ENCODE measurements at places on chromosomes 4 and X.

- no peak for DNase-seq
Measured at GRCh38 chr4:6309777-6310176, 40.1 kb downstream of the WFS1 start.

GRCh38 chrX:24151513-24151912, 2.0 kb downstream of the ZFX start:
- DNase-seq: no peak

DNA sequence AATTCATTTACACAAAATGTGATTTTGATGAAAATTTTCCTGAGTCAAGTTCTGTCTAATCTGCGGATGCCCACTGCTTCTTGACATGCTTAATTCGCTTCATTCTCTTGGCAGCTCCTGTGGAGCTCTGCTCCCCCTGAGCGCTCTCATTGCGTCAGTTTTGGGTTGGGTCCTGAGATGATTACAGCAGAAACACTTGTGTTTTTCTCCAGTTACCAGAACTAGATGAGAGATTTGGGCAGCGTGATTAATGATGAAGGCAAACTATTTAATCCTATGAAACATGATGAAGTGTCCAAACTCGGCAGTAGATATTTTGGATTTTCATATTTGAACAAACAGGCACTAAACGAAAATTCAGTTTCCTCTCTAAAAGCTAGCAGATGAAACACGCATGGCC, 4.2 kb upstream of the CXCL1 start:
- no peak for DNase-seq

DNA sequence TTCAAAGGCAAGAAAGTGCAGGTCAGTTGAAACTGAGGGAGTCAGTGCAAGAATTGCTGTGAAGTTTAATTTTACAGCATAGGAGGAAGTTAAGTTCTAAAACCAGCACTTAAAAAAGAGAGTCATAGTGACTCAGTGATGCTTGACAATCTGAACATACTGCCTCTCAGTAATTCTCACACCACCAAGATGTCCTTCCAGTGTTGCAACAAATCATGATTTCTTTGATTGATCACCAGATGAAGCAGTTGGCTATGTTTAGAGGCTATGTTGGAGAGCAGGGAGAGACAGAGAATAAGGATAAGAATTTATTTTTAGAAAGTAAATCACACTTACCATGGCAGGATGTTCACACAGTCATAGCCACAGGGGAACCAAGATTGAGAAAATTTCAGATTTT, 13.2 kb downstream of the TRIM2 start:
- no peak for DNase-seq

GRCh38 chrX:51461053-51462044, 35.0 kb downstream of the NUDT11 start:
- peak; percentile 1 for DNase-seq

GRCh38 chrX:1537031-1537715, at the start of gene P2RY8:
P2RY8 (minus strand) TSS chrX:1537185; CDS start chrX:1466558, 70,627 bp downstream.
- DNase-seq: no peak

DNA sequence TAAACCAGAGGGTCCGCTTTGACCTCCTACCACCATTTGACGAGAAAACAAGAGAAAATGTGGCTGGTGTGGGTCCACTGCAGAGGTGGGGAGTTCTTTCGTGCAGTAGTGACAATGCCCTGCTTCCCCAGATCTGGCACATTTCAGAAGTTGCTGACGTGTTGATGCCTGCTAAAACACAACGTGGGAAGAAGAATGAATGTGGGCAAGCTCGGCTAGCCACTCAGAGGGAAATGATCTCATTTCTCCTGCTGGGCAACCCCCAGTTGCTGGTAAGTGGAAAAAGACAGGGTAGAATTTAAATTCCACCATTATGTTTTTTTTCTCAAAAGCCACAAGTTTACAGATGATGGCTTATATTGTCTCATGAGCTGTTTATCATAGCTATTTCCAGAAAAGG, 77.9 kb downstream of the LUZP4 start:
- DNase-seq: peak; percentile 8
